ENCODE measurements at places on chromosomes 6 and 20.

DNA sequence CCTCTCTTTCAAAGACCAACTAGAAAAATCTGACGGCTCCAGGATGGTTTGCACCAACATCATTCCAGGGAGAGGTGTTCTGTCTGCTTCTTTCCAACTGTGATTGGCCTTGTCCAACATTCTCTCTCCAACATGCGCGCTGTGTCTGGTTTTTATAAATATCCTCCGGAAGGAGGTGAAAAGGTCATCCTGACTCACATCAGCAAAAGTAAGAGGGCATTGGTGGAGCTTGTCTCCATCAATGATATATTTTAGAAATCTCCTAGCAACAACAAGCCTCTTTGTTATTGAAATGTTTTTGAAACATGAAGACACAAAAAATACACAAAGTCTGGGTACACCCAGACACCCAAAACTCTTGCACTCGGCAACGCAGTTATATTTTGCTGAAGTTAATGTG lies 475.3 kb upstream of the JARID2 start:
- no peak for DNase-seq

GRCh38 chr6:43744491-43744890 lies 25.5 kb upstream of the VEGFA start:
- DNase-seq: no peak

DNA sequence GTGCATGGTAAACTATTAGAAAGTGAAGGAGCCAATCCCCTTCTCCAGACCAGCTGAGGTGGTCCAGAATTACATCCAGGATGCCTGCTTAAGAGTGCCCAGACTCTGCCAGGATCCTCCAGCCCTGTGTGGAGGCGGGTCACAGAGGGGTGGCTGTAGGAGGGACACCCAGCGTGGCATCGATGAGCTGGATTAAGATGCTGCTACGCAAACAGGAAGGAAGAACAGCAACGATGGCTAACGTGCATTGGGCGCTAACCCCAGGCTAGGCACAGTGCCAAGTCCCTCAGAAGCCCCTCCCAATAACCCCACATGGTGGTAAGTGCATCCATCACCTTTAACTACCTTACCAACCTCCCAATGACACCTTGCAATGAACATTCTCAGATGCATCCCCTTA lies 63.9 kb upstream of the MRPS10 start:
- no peak for DNase-seq

DNA sequence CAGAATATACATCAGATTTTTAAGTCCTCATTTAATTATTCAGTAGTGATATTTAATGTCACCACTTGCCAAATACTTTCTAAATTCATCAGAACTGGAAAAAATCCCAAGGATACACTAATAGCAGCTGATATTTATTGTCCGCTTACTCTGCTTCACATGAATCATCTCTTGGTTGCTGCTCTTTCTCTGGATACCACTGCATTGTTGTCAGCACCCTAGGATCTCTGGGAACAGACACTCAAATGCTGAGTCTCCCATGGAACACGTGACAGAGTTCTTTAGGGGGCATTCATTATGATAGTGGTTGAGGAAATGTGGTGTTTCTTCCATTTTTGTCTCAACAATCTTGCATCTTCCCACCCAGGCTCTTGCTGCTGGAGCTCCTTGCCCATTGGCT lies 318.0 kb downstream of the RFPL4B start:
- no peak for DNase-seq
